Lung (tissue), 17 donors: ENCODE measurements at places on chromosomes 4 and X. TPM values are rescaled to one million over a fixed set of nuclear protein-coding genes. Genes with fewer than 3 reads are reported as not detected.

The BANK1 gene
- 10.4 TPM for total RNA-seq

The TNMD gene
- not detected for total RNA-seq

The GABRG1 gene
- not detected for total RNA-seq

The NEXMIF gene
- 1.2 TPM for total RNA-seq

The ADH1C gene
- total RNA-seq: 6.9 TPM

The UGT2B17 gene
- 0.46 TPM for total RNA-seq

The PABPC1L2B gene
- total RNA-seq: not detected

The SH3BP2 gene
- total RNA-seq: 117 TPM

The SPATA18 gene
- 33.4 TPM for total RNA-seq

GRCh38 chr4:20618731-20619130 lies 81.5 kb upstream of the PACRGL start:
- H3K4me3 ChIP-seq: no peak overlapping the region
- DNase-seq: no peak
- H3K36me3 ChIP-seq: no peaks in the 10 kb centered on the region
- no peak overlapping the region for H3K27ac ChIP-seq
- H3K27me3 ChIP-seq: no peaks in the 10 kb centered on the region

GRCh38 chr4:40194602-40195161 lies 2.1 kb upstream of the RHOH start:
- H3K36me3 ChIP-seq: no peaks in the 10 kb centered on the region
- H3K4me3 ChIP-seq: no peak overlapping the region
- H3K4me1 ChIP-seq: no peaks in the 10 kb centered on the region
- H3K27ac ChIP-seq: no peak overlapping the region
- peak; percentile 42 for DNase-seq

GRCh38 chr4:152990471-152991131 lies 54.5 kb downstream of the FHDC1 start:
- DNase-seq: no peak
- no peak overlapping the region for H3K4me3 ChIP-seq
- no peaks in the 10 kb centered on the region for H3K36me3 ChIP-seq
- no peaks in the 10 kb centered on the region for H3K27me3 ChIP-seq
- no peak overlapping the region for H3K27ac ChIP-seq
- H3K4me1 ChIP-seq: no peaks in the 10 kb centered on the region

DNA sequence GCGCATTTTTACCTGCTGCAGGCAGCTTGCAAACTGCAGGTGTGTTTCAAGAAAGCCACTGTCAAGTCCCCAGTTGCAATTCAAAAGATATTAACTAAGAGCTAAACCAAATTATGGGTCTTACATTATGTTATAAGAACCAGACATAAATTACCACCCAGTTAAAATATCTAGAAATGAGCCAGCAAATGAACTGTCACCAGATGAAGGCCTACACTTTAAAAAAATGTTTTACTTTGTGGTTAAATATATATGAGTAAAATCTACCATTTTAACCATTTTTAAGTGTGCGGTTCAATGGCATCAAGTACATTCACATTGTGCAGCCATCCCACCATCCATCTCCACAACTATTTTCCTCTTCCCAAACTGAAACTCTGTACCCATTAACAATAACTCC lies 32.0 kb upstream of the TMEM131L start:
- H3K27me3 ChIP-seq: no peaks in the 10 kb centered on the region
- no peaks in the 10 kb centered on the region for H3K36me3 ChIP-seq
- no peaks in the 10 kb centered on the region for H3K4me1 ChIP-seq

GRCh38 chr4:98557194-98557892 lies 101.1 kb downstream of the TSPAN5 start:
- H3K27ac ChIP-seq: no peak overlapping the region
- no peaks in the 10 kb centered on the region for H3K27me3 ChIP-seq
- no peaks in the 10 kb centered on the region for H3K36me3 ChIP-seq
- no peak for DNase-seq
- no peak overlapping the region for H3K4me3 ChIP-seq
- H3K4me1 ChIP-seq: peaks cover 10% of the 10 kb centered on the region

DNA sequence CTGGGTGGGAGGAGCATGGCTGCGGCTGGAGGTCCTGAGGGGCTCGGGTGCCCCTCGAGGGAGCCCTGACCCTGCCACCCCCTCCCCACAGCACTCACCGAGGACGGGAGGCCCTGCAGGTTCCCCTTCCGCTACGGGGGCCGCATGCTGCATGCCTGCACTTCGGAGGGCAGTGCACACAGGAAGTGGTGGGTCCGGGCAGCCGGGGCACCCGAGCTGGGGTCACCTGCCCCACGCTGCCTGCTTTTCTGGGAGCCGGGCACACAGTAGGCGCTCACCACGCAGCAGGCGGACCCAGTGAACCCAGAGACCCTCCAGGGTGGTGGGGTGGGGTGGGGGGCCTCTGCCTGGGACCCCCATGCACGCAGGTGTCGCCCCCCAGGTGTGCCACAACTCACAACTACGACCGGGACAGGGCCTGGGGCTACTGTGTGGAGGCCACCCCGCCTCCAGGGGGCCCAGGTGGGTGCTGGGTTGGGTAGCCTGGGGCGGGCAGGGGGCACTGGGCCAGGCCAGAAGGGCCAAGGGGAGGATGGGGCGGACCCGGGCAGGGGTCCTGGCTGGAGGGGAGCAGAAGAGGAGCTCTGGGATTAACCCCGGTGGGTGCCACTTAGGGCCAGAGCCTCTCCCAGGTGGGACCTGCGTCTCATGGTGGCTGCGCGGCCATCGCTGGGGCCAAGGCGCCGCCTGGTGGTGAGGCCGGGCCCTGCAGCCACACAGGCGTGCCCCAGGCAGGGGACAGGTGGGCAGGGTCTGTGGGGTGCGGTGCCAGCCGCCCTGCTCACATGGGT lies 1.4 kb downstream of the HGFAC start:
- H3K27me3 ChIP-seq: no peaks in the 10 kb centered on the region
- peaks cover 9% of the 10 kb centered on the region for H3K4me1 ChIP-seq
- peak; percentile 46 for DNase-seq
- no peak overlapping the region for H3K27ac ChIP-seq
- no peak overlapping the region for H3K4me3 ChIP-seq

DNA sequence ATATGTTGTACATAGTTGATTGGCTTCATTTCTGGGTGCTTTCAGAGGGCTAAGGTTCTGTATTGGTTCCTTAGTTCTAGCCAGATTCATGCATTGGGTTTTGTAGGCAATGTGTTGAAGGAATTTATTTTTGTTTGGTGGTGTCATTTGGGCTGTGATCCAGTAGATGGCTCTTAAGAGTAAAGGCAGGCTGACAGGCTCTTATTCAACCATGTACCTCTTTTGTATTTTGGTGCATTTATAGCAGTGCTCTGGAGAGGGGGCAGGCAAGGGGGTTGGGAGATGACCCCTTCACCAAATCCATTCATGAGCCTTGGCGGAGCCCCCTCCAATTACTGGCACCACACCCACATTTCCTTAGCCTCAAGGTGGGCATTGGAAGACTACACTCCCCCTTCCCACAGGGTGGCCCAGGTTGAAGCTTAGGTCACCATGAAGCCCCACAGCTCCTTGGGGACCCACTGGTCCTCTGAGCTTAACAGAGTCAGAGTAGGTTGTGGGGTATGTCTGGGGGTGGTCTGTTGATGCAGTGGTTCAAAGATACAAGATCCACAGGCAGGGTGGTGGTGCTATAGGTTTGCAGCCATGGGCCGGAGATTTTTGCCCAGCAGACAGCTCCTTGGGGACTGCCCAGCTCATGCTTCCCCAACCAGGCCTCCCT lies 143.0 kb upstream of the GNPDA2 start:
- H3K4me3 ChIP-seq: no peak overlapping the region
- no peak overlapping the region for H3K27ac ChIP-seq
- no peaks in the 10 kb centered on the region for H3K27me3 ChIP-seq
- DNase-seq: no peak

DNA sequence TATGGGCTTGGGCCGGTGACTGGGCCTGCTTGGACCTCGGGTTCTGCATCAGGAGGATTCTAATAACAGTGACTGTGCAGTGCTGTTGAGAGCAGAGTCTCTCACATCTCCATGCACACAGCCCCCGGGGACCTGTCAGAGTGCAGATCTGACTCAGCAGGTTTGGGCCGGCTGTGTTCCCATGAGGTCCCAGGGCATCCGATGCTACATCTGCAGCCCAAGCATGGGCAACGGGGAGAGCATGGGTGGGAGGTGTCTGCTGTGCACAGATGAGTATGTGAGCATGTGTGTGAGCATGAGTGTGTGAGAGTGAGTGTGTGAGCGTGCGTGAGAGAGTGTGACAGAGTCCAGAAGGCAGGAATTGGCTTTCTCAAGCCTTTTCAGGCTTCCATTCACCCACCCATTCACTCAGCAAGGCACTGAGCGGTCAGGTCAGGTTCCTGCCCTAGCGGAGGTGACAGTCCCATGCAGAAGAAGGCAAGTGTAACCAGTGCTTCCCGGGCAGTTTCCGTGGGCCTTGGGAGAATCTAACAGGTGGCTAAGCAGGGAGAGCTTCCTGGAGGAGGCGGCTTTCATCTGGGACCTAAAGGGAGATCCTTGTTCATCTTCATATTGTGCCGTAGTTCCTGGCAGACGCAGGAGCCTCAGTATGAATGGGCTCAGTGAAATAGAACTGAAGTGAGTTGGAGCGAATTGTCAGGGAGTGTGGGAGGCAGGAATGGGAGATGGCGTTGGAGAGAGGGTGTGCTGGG lies 62.6 kb downstream of the SORCS2 start:
- no peak overlapping the region for H3K4me3 ChIP-seq
- no peaks in the 10 kb centered on the region for H3K36me3 ChIP-seq
- H3K27me3 ChIP-seq: no peaks in the 10 kb centered on the region
- no peak overlapping the region for H3K27ac ChIP-seq

GRCh38 chrX:96703816-96704215 lies 19.2 kb downstream of the DIAPH2 start:
- no peak overlapping the region for H3K4me3 ChIP-seq
- DNase-seq: no peak
- peaks cover 14% of the 10 kb centered on the region for H3K27me3 ChIP-seq
- H3K36me3 ChIP-seq: no peaks in the 10 kb centered on the region

DNA sequence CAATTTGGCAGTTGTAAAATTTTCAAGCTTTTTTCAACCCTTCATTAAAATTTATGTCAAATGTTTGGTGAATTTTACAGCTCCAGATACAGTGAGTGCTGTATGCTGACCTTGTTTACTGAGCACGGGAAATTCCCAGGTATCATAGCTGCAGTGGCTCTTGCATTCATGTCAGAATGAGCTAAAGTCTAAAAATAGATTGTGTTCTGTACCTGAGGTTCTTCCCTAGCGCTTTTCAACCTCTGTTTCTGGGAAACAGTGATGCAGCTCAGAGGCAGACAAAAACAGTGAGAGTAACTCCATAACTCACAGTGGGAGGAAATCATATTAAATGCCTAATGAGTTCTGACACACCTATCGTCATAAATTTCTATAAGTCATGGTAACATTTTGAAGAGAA lies 393.8 kb upstream of the GNPDA2 start:
- no peak for DNase-seq
- no peak overlapping the region for H3K4me3 ChIP-seq
- H3K4me1 ChIP-seq: no peaks in the 10 kb centered on the region
- H3K27ac ChIP-seq: no peak overlapping the region
- no peaks in the 10 kb centered on the region for H3K36me3 ChIP-seq

DNA sequence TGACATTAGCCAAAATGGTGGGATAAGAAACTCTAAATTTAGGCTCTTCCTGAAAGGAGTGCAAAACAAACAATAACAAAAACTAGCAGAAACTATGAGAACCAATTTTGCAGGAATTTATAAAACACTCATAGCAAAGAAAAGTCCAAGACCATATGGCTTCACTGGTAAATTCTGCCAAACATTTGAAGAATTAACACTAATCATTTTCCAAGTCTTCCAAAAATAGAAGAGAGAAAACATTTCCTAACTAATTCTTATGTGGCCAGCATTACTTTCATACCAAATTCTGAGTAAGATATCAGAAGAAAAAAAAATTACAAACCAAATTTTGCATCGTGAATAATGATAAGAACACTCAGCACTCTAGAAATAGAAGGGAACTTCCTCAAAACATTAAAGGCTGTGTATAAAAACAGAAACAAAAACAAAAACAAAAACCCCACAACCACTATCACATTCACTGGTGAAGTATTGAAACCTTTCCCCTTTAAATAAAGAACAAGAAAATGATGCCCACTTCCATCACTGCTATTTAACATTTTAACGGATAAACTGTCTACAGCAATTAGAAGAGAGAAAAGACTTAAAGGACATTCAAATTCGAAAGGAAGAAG lies 524.3 kb upstream of the GALNTL6 start:
- no peaks in the 10 kb centered on the region for H3K27me3 ChIP-seq
- H3K4me1 ChIP-seq: no peaks in the 10 kb centered on the region

DNA sequence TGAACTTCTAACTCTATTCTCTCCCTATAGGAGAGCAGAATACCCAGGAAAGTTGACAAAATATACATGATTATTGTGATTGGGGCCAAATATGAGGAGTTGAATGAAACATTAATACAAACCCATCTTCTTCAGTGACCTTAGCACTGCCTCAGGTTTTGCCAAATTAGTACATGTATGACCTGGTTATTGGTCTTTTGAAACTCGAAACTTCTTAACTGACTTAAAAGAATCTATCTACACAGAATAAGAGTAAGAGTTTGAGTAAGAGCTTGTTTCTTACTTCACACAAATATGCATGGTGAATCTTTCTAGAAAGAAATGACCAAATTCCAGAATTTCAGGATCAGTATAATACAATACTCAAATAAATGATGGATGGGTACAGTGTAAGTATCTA lies 213.0 kb upstream of the GK2 start:
- peaks cover 25% of the 10 kb centered on the region for H3K4me1 ChIP-seq
- DNase-seq: no peak
- no peaks in the 10 kb centered on the region for H3K27me3 ChIP-seq

DNA sequence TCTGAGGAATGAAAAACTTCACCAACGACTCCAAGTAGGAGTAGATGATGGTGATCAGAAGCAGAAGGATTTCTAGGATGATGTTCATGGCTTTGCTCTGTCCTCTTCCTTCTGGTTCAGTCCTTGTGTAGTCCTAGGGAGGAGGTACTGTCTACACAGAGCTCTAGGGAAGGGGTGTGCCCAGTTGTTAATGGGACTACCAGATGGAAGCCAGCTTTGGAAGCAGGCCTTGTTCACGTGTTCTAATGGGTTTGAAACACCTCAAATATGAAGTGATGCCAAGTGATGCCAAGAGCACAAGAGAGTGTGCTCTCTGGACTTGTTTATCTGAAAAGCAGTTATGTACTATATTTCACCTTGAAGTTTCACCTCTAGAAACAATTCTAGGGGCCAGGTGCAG lies at the start of gene HSD17B13:
HSD17B13 (minus strand) TSS at position 129 of the 400 bp plus-strand sequence; CDS start at position 88, 41 bp downstream.
- H3K4me3 ChIP-seq: no peak within 1 kb of the TSS
- H3K36me3 ChIP-seq: no peaks in the 10 kb centered on the region

DNA sequence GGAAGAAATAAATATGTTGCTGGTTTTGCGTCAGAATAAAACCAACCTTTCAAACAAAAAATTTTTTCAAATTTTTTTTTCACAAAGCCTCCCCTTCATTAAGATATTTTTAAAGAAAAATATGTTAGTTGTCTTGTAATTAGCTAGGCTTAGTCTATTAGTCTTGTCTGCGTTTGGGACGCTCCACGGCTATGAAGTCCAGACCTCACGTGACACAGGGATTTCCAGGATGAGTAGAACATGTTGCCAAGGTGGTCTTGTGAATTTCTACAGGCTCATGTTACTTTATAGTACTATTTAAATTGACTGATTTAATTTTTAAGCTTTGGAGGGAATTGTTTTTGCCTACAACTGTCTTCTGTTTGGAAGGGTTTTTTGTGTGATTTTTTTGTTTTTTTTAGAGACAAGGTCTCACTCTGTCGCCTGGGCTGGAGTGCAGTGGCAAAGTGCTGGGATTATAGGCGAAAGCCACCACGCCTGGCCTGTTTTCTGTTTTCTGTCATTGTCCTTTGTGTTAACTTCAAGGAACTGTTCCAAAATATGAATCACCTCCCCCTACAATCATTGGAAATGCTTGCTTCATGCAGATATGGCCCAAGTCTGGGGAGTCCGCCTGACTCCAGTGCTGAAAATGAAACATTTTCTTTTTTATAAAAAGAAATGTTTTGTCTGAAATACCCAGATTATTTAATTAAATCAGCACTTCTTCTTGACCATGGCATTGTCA lies 26.2 kb downstream of the TMEM144 start:
- no peaks in the 10 kb centered on the region for H3K36me3 ChIP-seq
- H3K4me3 ChIP-seq: no peak overlapping the region
- H3K4me1 ChIP-seq: peaks cover 3% of the 10 kb centered on the region
- H3K27ac ChIP-seq: no peak overlapping the region
